ENCODE measurements at places on chromosomes 13 and 19. TPM values are rescaled to one million over a fixed set of nuclear protein-coding genes. Genes with fewer than 3 reads are reported as not detected.

ZNF561 gene
- total RNA-seq = 17.8 TPM

SKA3 gene
- 4.2 TPM for total RNA-seq

STXBP2 gene
- 28.3 TPM for total RNA-seq

UCHL3 gene
- 35.8 TPM for total RNA-seq

CDADC1 gene
- total RNA-seq = 3.3 TPM

SYT5 gene
- not detected for total RNA-seq

CCDC8 gene
- total RNA-seq = 0.22 TPM

ZNF444 gene
- 11.2 TPM for total RNA-seq

CLEC4M gene
- 160 TPM for total RNA-seq

ZNF567 gene
- total RNA-seq = 7.9 TPM

DIS3 gene
- total RNA-seq = 34.5 TPM

ADGRE1 gene
- not detected for total RNA-seq

FFAR2 gene
- total RNA-seq = not detected

CYP2A7 gene
- total RNA-seq = not detected

ZNF99 gene
- total RNA-seq = not detected

FXYD1 gene
- total RNA-seq = not detected

ITGBL1 gene
- 16.3 TPM for total RNA-seq

PDE4C gene
- not detected for total RNA-seq

LAIR2 gene
- not detected for total RNA-seq

PLPP2 gene
- total RNA-seq = 38.1 TPM

MAP4K1 gene
- total RNA-seq = not detected

KCNK6 gene
- total RNA-seq = 4.1 TPM

ZNF763 gene
- 0.60 TPM for total RNA-seq

VMAC gene
- 5.9 TPM for total RNA-seq

SLC17A7 gene
- 0.22 TPM for total RNA-seq

CYP2F1 gene
- total RNA-seq = not detected

CYP4F8 gene
- total RNA-seq = not detected

RASAL3 gene
- 18.0 TPM for total RNA-seq

C19orf67 gene
- not detected for total RNA-seq

GGN gene
- not detected for total RNA-seq

JSRP1 gene
- total RNA-seq = 0.43 TPM

WDR88 gene
- under 0.01 TPM for total RNA-seq

RCBTB2 gene
- 26.0 TPM for total RNA-seq

GPR12 gene
- not detected for total RNA-seq

SPIB gene
- not detected for total RNA-seq

NPHS1 gene
- not detected for total RNA-seq

GADD45GIP1 gene
- 23.3 TPM for total RNA-seq

NLRP9 gene
- total RNA-seq = not detected

ZFP14 gene
- 5.2 TPM for total RNA-seq

ZNF844 gene
- 1.5 TPM for total RNA-seq

MISP gene
- not detected for total RNA-seq

NKPD1 gene
- 0.11 TPM for total RNA-seq

METTL21C gene
- total RNA-seq = not detected

VSTM2B gene
- total RNA-seq = not detected

NLRP12 gene
- total RNA-seq = 0.43 TPM

PPP1R37 gene
- total RNA-seq = 22.2 TPM

ALG11 gene
- total RNA-seq = 18.5 TPM

ZNF665 gene
- 2.5 TPM for total RNA-seq

CEACAM4 gene
- not detected for total RNA-seq
